ENCODE measurements at places on chromosomes 2 and 18.

- DNase-seq, result no peak
Observed at GRCh38 chr2:21761361-21761760, 637.6 kb downstream of the TDRD15 start.

GRCh38 chr18:37321582-37322491, 243.8 kb downstream of the CELF4 start:
- no peak for DNase-seq

GRCh38 chr2:58268685-58269084, 27.6 kb upstream of the FANCL start:
- DNase-seq, result no peak

GRCh38 chr2:161576421-161576820, 47.8 kb upstream of the SLC4A10 start:
- peak; percentile 36 for DNase-seq

- no peak for DNase-seq
Observed at GRCh38 chr2:237269138-237269875, 144.7 kb downstream of the COL6A3 start.

DNA sequence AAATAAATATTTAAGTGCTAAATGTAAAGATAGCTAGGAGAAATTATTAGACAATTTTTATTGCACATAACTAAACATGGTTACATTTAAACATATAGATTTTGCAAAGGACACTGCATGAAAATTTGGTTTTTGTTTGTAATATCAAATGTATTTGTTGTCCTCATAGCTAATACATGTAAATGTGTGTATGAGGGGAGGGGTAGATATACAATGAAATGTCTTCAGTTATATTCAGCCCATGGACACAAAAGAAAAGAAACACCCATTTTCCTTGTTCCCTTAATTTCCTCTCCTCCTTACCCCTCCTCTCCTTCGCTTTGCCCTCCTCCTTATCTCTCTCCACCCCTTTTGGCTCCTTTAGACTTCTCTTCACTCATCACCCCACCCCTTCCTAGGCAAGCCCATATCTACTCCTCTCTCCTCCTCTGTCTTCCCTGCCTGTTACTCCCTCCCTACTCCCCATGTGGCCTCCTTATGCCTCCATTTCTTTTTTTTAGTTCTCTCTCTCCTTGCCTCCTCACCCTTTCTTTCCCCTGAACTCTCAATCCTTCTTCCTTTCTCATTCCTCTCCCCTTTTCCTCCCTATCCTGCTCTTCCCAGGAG, 1.4 kb downstream of the COL3A1 start:
- DNase-seq, result no peak

GRCh38 chr2:64880193-64880951, 108.8 kb upstream of the SLC1A4 start:
- no peak for DNase-seq

DNA sequence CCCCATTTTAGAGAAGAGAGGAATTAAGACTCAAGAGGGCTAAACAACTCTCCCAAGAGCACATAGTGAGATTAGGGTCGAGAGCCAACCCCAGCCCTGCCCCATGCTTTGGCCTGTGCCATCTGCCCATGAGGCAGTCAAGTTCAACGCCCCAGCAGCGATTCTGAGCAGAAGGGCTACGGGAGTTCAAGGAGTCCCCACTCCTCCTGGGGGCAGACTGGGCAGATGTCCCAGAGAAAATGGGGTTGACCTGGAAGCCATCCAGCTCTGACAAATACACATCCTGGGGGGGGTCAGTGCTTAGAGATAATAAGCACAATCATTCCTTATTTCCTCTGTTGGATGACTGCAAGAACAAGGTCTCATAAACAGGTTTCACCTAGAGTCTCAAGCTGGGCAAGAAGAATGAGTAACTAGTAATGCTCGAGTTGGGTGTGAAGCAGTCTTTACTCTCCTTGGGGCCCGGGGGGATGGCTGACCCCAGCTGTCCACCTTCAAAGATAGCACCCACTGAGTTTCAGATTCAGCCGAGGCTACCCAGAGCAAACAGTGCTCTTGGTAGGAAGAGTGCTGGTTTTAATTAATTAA, 716.4 kb downstream of the RNF144A start:
- no peak for DNase-seq

GRCh38 chr2:201786471-201786870, 5.7 kb upstream of the ALS2 start:
- DNase-seq, result no peak

GRCh38 chr2:104049438-104049837, 804.5 kb upstream of the POU3F3 start:
- DNase-seq, result no peak

- no peak for DNase-seq
Observed at GRCh38 chr2:178553047-178553446, 72.8 kb downstream of the PLEKHA3 start.

- DNase-seq, result no peak
Observed at GRCh38 chr18:36811430-36811829, 17.4 kb downstream of the TPGS2 start.

GRCh38 chr2:161709428-161709827, 85.2 kb downstream of the SLC4A10 start:
- no peak for DNase-seq

DNA sequence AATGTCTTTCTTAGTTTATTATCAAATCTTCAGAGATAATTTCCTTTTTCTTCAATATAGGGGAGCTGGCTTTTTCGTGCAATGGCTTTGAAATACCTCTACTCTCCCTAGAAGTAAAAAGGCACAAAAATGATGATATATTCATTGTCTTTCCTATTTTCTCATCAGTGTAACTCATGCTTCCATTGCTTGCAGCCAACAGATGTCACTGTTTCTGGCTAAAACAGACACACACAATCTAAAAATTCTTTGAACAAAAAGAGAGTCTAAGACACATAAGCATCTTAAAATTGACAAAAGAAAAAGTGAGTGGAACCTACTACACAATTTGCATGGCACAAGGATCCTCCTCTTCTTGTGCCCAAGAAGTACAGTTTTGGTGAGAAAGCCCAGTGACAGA, 448.7 kb upstream of the VRK2 start:
- no peak for DNase-seq

DNA sequence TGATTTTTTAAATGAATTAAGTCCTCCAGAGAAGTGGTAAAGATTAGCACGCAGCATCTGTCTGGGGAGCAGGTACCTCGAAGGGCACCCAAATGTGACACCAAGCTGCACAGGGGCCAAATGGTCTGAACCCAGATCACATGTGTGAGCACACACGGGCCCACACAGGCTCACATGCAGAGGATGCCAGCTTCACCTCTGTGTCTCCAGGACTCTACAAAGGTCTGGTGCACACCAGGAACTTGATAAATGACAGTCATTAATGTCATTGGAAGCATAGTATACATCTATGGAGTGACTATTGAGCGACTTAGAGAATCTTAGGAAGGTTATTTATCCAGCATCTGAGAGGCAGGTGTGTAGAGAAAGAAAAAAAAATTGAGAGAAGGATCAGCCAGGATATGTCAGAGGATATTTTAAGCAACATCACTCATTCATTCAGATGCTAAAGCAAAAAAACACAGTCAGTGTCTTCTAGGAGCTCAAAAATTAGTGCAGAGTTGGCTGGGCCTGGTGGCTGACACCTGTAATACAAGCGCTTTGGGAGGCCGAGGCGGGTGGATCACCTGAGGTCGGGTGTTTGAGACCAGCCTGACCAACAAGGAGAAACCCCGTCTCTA, 23.2 kb downstream of the GYPC start:
- no peak for DNase-seq

GRCh38 chr2:118800736-118801135, 46.7 kb downstream of the EN1 start:
- DNase-seq, result no peak

DNA sequence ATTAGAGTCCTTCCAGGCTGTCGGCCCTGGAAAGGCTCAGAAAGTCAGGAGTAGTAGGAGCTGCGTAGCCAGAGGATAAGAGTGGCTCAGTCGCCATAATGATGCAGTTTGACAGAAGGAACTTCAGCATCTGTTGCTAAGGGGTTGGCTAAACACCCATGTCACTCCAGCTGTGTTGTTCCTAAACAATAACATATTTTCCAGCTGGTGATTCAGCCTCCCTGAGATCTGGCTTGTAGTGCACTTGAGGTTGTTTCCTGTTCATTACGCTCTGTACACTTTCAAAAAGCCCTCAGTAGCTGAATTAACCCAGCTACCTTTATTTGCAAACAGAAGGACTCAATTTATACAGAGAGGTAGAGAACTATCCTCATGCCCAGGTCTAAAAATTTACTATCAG, 39.7 kb upstream of the EPAS1 start:
- no peak for DNase-seq

DNA sequence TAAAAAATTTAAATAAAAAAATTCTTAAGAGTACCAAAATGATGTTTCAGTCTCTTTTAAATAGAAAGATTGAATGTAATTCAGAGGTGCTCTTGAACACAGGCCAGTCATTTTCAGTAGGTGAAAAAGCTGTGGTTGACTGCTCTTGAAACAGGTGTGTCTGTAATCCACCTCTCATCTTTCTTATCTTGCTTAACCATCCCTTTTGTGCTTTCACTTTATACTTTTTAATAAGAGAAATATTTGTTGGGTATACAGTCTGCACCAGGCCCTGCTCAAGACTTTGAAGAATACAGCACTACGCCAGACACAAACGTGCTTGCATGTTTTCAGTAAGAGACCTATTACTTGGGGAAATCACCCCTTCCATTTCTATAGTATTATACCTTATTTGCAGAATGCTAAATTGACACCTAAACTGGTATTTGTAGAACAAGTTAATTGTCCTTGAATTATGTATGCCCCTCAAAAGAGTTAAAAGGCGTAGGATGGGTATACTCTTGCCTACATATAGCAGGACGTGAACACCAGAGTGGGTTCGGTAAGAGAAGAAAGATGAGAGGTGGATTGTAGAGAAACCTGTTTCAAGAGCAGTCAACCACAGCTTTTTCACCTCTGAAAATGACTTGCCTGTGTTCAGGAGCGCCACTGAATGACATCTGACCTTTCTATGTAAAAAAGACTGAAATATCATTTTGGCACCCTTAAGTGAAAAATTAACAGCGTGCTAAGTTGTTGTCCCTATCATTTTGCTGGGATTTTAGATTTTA, 4.0 kb upstream of the RTN4 start:
- DNase-seq, result no peak

DNA sequence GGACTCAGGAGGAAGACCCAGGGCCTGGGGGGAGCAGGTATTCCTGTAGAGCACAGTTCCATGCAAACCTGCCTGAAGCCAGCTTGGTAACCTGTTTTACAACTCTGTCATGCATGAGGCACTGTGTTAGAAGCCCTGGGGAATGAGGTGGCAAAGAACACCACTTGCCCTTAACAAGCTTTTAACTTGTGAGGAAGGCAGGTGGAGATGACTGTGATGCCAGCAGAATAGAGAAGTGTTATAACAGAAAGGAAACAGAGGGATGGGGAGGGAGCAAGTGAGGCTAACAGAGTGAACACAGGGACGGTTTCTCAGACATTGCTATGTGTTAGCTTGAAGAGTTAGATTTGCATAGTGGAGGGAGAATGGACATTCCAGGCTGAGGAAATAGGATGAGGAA, 11.5 kb upstream of the IL1A start:
- no peak for DNase-seq

DNA sequence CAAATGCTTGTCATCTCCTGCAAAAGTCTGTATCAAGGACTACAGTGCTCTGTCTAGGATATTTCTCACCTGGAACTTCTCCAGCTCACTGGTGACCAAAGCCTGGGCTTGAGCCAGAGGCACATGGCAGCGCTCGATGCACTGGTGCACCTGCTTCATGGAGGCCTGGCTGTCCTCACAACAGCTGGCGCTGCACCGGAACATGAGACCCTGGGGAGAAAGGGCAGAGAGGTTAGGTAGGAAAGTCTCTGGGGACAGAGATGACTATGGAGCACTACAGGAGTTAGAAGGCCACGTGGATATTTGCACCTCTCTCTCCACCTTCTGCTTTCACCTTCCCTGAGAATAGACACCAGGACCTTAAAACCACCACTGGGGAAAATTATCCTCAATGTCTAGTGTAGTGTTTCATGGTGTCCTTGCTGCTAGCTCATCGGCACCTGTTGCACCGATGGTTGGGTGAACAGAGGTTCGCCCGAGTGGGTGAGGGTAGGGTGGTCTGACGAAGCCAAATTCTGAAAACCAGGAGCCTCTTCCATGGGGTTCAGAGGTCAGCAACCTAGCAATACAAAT, 1.0 kb downstream of the FAM136A start:
- DNase-seq, result no peak

DNA sequence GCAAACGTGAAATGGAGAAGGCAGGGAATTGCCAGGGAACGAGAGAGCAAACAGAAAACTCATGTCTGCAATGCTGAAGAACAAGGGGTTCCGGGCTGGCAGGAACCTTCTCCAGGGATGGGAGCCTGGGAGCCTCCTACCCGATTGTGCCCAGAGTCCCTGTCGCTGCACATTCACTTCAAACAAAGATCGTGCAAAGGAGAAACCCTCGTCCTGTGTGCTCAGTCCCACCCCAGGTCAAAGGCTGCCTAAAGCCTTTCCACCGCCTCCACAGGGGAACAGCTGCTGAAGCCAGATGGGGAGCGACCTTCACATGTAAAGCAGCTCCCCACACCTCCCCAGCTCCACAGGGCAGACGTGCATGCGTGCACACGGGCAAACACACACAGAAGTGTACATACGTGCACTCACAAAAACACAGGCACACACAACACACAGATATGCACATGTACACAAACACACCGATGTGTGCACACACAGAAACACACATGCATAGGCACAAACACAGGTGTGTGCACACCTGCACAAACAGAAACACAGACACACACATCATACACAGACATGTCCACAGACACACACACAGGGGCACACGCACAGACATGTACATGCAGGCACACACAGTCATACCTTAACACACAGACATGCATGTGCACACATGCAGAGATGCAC, 460.1 kb upstream of the SALL3 start:
- no peak for DNase-seq

GRCh38 chr2:168573128-168573903, 117.2 kb downstream of the CERS6 start:
- DNase-seq, result no peak

- no peak for DNase-seq
Observed at GRCh38 chr18:78884502-78884901, 95.1 kb upstream of the SALL3 start.

GRCh38 chr2:120105360-120105759, 92.5 kb downstream of the EPB41L5 start:
- no peak for DNase-seq

- DNase-seq, result no peak
Observed at GRCh38 chr2:124328397-124328796, 303.3 kb downstream of the CNTNAP5 start.

DNA sequence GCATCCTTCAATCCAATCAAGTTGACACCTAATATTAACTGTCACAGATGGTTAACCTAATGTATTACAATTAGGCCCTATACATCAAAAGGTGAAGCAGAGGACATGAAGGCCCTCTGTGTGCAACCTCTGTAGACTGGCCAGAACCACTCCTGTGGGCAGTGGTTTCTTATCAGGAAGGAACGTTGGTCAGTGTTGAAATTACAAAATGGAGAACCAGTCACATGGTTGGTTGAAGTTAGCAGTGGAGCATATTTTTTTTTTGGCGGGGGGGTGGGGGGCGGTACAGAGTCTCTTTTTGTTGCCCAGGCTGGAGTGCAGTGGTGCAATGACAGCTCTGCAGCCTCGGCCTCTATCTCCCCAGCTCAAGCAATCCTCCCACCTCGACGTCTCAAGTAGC, 19.8 kb downstream of the RNU2-63P start:
- DNase-seq, result no peak

- no peak for DNase-seq
Observed at GRCh38 chr18:63259567-63260379, 59.8 kb downstream of the BCL2 start.

Data from HuH-7 (cell line).